Endodermal cell (in vitro differentiated cells): ENCODE measurements at places on chromosomes 7 and 10. TPM values are rescaled to one million over a fixed set of nuclear protein-coding genes. Genes with fewer than 3 reads are reported as not detected.

- no peak overlapping the region for H3K27ac ChIP-seq
- DNase-seq = peak; percentile 48
- no peaks in the 10 kb centered on the region for H3K4me1 ChIP-seq
- H3K4me3 ChIP-seq = no peak overlapping the region
- H3K36me3 ChIP-seq = no peaks in the 10 kb centered on the region
- no peaks in the 10 kb centered on the region for H3K27me3 ChIP-seq
Measured at GRCh38 chr10:12503311-12503710, 154.0 kb downstream of the CAMK1D start.

GRCh38 chr7:43647339-43647672 is 64.4 kb downstream of the STK17A start:
- peaks cover 31% of the 10 kb centered on the region for H3K36me3 ChIP-seq
- H3K27me3 ChIP-seq = no peaks in the 10 kb centered on the region
- H3K4me1 ChIP-seq = peaks cover 7% of the 10 kb centered on the region
- H3K4me3 ChIP-seq = no peak overlapping the region
- peak overlapping the region; percentile 95 for H3K27ac ChIP-seq

DNA sequence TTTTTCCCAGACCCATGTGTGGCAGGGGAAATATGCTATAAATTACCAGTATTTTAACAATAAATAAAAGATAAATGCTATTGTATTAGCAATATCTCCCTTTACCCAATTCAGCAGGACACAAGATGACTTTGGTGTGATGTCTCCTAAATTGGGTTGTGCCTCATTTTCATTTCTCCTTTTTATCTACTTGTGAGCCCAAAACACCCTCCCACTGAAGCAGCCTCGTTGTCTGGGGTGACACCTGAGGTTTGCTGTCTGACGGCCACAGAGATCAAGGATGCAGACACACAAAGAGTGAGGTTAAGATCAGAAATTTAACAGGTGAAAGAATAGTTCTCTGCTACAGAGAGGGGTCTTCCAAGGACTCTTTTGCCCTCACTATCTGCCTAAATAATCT is 27.1 kb upstream of the CC2D2B start:
- H3K4me3 ChIP-seq = no peak overlapping the region
- no peaks in the 10 kb centered on the region for H3K27me3 ChIP-seq
- no peak overlapping the region for H3K27ac ChIP-seq

- no peaks in the 10 kb centered on the region for H3K27me3 ChIP-seq
- H3K4me1 ChIP-seq = no peaks in the 10 kb centered on the region
- H3K36me3 ChIP-seq = peaks cover 20% of the 10 kb centered on the region
- H3K4me3 ChIP-seq = no peak overlapping the region
- no peak for DNase-seq
Measured at GRCh38 chr10:110138197-110138812, 69.1 kb upstream of the MXI1 start.

- no peak overlapping the region for H3K27ac ChIP-seq
- H3K4me1 ChIP-seq = no peaks in the 10 kb centered on the region
- no peak for DNase-seq
- H3K4me3 ChIP-seq = no peak overlapping the region
Measured at GRCh38 chr10:22699976-22700375, 14.4 kb downstream of the PIP4K2A start.

SYT15 gene
- 0.63 and 1.3 TPM in 2 replicates for total RNA-seq

INA gene
- total RNA-seq = 3.3 and 3.7 TPM in 2 replicates
